ENCODE measurements at places on chromosomes 6 and 20.

- DNase-seq = no peak
Observed at GRCh38 chr20:50318710-50319109, 128.1 kb downstream of the CEBPB start.

DNA sequence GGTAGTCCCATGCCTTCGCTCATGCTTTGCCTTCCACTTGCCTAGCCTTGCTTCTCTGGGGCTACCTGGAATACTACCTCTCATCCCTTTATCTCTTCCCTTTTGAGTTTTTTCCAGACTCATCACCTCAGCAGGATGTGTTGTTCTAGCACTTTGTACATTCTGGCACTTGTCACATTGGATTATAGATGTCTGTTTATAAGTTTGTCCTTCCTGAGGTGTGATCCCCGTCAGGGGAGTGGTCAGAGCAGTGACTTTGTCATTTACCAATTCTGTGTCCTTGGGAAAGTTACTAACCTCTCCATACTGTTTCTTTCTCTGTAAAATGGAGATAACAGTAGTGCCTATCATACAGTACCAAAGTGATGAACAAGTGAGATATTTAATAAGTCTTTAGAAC is 66.5 kb downstream of the CTNNBL1 start:
- no peak for DNase-seq

GRCh38 chr6:130505808-130506598 is 140.2 kb downstream of the TMEM200A start:
- no peak for DNase-seq

DNA sequence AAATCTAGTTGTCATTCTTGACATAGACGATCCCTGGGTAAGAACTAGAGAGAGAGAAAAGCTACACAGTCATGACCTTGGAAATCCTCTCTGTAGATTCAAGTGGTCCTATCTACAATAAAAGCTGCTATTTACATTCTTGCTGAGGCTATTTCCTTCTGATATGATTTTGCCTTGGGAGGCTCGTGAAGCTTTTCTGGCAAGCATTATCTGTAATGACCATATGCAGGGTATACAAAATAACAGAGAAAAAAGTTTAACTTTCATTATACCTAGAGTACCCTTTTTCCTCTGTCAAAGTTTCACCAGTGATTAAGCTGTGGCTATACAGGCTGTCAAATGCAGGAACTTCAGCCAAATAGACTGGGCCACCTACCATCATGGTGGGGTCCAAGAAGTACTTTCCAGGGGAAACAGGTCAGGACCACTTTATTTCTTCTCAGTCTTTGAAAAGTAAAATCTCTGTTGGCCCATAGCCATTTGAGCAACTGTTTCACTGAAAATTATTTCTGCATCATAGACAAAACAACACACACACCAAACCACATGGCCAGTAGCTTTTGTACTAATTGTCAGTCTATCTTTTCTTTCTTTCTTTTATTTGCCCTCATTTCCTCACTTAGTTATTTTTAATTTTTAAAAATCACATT is 677.0 kb upstream of the ID4 start:
- no peak for DNase-seq

DNA sequence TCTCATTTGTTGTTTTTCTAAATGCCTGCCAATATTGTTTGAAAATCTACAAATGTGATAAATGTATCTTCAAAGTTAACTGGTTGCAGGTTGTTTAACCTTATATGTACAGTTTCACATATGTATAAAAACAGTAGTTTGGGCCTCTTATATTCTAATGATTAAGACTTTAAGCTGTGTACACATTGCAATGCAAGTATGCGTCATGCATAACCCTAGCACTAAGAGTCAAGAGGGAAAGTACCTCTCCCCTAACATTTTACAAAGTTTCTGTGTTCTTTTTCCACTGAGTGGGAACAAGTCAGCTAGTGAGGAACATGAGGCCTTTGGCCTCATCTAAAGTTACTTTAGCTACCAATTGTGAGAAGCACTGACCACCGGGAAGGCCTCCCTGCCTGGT is 25.7 kb upstream of the MICB start:
- DNase-seq = no peak

DNA sequence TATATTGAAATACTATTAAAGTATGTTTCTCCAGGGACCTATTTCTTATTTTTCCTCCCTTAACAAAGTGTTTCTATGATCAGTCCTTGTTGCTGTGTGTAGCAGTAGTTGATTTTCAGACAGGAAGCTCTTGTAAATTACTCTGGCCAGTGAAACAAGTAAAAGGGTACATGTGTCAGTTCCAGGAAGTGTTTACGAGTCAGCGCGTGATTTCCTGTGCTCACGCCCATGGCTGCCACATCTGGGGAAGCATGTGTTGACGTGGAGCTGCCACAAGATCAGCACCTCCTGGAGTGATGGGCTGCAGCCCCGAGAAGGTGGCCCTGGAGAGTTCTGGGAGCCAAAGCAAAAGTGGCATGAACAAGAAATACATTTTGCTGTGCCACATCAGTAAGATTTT is 38.6 kb upstream of the GGTLC1 start:
- peak; percentile 22 for DNase-seq

DNA sequence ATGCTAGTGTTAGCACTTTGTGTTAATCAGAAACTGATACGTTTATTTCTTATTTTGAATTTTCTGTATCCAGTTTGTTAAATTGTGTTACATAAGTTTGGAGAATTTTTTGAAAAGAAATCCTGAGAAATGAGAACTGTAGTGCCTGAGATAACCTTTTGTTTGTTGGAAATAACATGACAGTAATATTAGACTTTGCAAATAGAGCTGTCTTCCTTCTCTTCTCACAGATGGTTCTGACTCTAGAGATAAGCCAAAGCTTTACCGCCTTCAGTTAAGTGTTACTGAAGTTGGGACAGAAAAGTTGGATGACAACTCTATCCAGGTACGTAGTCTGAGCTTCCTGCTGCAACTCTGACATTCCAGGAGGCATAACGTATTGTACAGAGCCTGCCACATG is 69.9 kb downstream of the AFDN start:
- DNase-seq = no peak

DNA sequence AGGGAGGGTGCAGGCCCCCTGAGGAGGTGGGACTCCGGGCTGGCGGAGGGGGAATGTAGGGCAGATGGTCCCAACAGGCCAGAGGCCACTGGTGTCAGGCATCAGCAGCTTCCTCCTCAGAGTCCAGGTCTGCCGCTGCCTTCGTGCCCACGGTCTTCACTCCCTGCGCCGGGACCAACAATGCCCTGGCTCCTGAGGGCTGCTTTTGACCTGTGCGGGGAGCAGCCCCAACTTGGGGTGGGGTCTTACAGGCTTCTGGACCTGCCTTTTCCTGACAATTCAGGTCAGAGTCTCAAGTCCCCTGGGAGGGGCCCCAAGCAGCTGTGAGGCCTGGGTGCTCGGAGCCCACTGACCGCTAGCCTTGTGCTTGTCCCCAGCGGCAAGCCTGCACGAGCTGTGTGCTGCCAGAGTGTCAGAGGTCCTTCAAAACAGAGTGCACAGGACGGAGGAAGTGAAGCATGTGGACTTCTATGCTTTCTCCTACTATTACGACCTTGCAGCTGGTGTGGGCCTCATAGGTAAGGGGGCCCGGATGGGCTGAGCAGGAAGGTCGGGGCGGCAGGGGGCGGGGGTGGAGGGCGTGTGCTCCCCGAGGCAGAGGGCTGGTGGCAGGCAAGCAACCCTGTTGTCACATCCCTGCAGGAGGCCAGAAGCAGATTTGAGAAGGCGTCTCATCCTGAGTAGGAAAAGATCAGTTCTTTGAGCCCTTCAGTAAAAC is 25.3 kb upstream of the PYGB start:
- no peak for DNase-seq

DNA sequence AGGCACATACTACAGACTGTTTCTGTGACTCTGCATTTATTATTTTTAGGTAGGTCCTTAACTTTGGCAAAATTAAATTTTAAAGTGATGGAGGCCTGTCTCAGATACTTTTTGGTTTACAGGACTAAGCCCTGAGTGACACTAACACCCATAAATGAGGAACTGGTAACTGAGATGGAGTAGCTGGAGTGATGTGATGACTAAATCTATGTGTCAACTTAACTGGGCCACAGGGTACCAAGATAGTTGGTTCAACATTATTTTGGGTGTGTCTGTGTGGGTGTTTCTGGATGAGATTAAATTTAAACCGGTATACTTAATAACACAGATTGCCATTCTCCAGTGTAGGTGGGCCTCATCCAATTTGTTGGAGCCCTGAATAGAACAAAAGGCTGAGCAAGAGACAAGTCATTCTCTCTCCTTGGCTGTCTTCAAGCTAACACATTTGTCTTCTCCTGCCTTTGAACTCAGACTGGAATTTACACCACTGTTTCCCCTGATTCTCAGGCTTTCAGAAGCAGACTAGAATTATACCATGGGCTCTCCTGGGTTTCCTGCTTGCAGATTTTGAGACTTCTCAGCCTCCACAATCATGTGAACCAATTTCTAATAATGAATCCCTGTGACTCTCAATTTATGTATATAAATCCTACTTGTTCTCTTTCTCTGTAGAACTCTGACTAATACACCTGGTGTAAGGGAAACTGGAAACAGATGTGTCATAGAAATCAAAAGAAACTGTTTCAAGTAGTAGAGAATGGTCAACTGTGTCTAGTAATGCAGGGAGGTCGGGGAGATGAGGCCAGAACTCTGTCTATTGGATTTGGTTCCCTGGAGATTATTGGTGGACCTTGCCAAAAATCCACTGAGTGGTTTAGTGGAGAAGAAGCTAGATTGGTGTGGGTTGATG is 579.2 kb downstream of the EPM2A start:
- no peak for DNase-seq

GRCh38 chr6:26377719-26378118 is 5.2 kb upstream of the BTN2A2 start:
- DNase-seq = no peak

DNA sequence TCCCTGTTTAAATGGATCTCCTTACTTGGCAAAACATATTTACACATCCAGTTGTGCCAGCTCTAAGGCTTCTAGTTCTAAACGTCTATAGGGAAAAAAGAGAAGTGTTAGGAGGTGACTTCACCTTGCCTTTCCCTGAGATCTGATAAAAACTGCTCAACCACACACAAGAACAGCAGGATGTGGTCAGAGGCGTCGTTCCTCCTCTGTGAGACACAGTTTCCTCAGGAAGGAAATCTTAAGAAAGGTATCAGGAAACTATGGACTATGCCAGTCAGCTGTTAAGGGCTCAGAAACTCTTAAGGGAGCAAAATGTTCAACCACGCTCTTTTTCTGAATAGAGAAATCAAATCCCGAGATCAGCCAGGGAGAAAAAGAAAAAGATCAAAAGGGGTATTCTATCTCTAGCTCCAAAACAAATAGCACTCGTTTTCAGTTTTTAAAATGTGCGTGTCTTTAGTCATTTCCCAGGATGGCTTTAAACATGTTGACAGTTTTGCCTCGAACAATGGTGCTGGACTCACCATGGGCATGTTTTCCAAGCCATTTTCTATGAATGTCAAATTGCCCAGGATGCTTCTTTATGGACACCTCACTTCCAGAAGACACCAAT is 154.5 kb downstream of the HACE1 start:
- DNase-seq = no peak

DNA sequence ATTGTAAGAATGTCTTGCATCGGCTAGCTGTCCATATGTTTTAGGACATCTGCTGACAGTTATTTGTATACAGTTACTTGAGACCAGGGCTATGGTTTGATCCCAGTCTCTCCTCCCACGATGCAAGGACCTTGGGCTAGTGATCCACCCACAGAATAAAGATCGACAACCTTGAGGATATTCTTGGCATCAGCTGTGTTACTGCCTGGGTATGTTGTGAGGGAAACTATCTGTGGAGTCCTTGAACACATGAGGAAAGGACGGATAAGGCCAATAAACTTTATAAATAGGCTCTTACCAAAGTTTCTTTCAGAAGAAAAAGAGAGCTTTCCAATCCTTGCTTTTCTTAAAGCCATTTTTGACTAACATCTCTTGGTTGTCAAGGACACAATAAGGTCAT is 70.8 kb upstream of the HEY2 start:
- no peak for DNase-seq

DNA sequence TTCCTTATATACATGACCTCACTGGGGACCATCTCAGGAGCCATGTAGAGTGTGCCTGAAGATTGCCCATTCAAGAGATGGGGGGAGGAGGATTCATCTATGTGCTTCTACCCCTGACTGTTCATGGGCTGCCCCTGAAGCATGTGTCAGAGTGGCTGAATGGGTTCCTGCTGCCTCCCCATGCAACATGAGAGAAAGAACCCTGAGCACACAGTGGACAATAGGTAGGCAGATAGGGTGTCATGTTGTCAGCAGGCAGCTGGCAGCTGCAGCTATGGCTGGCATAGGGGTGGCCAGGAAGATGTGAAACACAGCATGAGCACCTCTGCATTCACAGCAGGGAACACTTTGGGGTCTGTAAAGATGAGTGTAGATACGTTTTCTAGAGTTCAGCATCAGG is 208.4 kb upstream of the CNR1 start:
- DNase-seq = no peak

- DNase-seq = no peak
Observed at GRCh38 chr6:37872373-37872745, 52.8 kb downstream of the ZFAND3 start.

DNA sequence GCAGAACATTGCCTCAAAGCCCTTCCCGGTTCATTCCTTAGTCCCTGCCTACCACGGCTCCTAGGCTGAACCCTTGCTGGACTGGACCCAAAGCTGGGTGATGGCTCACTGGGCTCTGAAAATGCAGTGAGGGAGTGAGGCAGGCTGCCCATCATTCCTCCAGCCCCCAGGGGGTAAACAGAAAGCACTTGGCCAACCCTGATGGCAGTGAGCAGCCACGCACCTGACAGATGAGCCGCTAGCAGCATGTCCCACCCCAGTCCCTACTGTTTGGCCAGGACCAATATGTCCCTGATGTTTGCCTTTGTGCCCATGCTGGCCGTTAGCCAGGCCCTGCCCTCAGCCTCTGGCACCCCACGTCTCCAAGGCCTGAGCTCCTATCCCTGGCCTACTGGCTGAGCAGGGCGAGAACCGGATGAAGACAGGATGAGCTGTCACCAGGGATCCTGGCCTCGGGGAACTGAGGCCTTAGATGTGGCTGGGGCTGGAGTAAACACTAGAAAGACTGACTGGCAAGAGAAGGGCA is 19.4 kb upstream of the BAK1 start:
- DNase-seq = no peak

DNA sequence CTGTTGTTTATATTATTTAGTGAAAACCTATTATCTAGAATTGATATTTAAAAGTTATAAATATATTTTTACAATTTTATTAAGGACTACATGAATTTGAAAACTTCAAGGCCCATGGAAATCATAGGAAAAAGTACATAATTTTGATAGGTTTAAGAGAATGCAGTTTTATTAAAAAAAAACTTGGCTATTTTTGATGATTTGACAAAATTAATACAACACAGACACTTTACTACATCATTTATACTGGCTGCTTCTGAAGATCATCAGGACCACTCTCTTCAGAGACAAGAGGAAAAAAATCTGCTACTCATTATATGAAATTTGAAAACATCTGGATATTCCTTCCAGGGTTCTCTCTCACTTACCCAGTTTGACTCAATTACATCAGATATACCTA is 637.7 kb downstream of the BCKDHB start:
- no peak for DNase-seq

Measured in activated naive CD8-positive, alpha-beta T cell treated with anti-CD3 and anti-CD28 coated beads, Interleukin-2, amount 50 U/mL, for 16 hours (primary cell).